ENCODE measurements at places on chromosomes 13 and 19.
A peak's percentile ranks its signal among the peaks of the same experiment; 100 is the strongest.

GRCh38 chr13:112961457-112962369, 7.3 kb upstream of the MCF2L start:
- DNase-seq, result no peak

- peak; percentile 12 for DNase-seq
Measured at GRCh38 chr13:32001154-32001768, 30.3 kb upstream of the FRY start.

GRCh38 chr19:10195199-10195519, 406 bp upstream of the DNMT1 start:
- no peak for DNase-seq

DNA sequence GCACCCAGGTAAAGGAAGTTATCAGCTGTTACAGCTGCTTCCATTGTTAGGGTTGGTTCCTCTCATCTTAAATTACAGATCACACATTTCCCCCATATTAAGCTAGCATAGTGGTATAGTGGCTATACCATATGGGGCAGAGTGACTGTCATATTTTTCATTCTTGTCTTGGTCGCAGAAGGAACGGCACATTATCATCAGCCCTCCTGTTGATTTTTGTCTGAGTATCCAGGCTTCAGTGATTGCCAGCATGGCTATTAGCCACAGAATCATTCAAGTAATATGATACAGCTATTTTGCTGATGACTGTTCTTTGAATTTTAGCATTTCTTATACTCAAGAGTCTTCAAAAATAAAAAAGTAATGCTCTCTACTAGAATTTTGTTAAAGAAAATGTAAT, 240.9 kb downstream of the LIG4 start:
- DNase-seq, result no peak

- DNase-seq, result no peak
Measured at GRCh38 chr13:80560609-80561008, 219.7 kb upstream of the SPRY2 start.

DNA sequence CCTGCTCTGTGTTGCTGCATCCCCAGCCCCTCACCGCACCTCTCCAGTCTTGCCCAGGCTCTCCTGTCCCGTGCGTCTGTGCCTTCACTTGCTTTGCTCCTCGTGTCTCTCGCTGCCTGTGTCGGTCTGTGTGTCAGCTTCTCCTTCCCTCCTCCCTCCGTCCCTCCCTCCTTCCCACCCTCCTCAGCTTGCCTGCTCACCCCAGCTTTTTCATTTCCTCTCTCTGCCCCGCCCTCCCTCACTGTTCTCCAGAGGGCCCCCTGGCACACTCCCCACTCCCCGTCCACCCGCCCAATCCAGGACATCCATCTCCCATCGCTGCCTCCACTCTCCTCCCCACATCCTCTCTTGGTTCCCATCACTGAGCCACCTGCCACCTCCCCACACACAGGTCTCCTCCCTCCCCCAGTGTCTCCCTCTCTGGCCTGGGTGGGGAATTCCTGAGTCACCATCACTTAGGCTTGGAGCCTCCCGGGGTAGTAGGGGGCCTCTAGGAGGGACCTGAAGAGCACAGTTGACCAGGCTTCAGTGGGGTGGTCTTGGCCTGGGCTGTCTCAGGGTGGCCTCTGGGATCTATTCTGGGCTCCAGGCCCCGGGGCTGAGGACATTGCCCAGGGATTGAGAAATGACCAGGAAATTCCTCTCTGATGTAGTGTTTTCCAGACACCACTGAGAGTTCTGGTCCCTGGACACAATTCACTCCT, at the start of gene PTGIR:
Gene PTGIR, minus strand, starts transcription at position 132 of the 704 bp plus-strand sequence. CDS start 864 bp downstream, outside the sequence.
- DNase-seq, result no peak

DNA sequence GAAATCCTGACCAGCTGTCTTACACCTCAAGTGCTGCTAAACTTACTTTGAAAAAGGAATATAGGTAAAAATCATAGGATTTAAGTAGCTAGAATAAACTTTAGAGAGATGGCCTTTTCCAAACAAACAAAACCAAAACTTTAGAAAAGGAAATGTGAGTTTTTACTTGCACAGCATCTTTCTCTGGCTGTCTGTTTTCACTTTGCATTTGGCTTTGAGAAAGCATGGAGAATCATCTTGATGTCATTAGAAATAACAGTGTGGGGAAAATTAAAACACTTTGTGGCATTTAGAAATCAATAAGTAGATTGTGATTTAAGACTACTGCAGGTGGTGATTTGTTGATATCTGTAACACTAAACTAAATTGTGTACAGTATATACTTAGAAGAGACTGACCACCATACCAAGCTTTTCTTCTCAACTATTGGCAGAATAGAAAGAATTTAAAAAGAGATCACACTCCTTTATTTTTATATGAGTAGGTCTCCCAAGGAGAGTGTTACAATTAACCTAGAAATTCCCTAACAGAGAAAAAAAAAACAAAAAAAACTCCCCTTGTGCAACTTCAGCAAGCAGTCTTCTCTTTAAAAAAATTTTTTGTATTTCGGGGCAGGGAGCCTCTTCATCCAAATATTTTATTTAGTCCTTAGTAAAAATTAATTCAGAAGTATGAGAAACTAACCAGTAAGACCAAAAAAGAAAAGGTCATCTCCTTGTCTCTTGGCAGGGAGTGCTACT, 6.1 kb downstream of the WDFY2 start:
- DNase-seq, result no peak

DNA sequence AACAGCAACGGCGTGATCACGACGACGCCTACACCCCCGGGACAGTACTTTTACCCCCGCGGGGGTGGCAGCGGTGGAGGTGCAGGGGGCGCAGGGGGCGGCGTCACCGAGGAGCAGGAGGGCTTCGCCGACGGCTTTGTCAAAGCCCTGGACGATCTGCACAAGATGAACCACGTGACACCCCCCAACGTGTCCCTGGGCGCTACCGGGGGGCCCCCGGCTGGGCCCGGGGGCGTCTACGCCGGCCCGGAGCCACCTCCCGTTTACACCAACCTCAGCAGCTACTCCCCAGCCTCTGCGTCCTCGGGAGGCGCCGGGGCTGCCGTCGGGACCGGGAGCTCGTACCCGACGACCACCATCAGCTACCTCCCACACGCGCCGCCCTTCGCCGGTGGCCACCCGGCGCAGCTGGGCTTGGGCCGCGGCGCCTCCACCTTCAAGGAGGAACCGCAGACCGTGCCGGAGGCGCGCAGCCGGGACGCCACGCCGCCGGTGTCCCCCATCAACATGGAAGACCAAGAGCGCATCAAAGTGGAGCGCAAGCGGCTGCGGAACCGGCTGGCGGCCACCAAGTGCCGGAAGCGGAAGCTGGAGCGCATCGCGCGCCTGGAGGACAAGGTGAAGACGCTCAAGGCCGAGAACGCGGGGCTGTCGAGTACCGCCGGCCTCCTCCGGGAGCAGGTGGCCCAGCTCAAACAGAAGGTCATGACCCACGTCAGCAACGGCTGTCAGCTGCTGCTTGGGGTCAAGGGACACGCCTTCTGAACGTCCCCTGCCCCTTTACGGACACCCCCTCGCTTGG, 966 bp downstream of the JUNB start:
- peak; percentile 44 for DNase-seq

DNA sequence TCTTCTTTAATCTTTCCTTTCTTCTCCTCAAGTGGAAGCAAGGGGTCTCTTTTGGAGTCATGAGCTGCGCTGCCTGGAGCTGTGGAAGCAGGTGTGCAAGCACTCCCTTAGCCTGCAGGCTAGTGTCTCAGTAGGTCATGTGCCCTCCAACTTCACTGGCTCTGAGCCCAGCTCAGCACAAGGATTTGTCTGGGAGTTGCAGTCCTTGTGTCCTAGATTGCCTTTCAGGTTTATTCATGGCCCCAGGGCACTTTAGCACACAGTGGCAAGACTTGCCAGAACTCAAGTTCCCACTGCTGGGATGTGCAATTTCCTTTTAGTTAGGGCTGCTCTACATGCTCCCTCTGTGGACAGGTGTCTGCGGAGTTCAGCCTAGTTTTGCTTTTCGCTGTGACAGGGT, 211.7 kb downstream of the LIG4 start:
- DNase-seq, result no peak

DNA sequence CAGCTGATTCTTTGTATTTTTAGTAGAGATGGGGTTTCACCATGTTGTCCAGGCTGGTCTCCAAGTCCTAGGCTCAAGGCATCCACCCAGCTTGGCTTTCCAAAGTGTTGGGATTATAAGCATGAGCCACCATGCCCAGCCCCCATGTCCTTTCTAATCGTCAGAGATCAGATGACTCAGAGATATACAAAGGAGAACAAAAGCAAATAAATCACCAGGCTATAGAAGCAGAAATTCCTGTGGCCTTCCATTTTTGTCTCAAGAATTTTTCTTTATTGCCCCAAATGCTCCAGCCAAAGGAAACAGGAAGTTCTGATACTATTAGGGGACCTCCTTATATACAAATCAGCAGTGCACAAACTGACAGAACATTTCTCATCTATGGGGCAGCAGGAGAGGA, 207.8 kb downstream of the RFC3 start:
- peak; percentile 35 for DNase-seq

- no peak for DNase-seq
Measured at GRCh38 chr19:41808663-41809566, 12.5 kb downstream of the CEACAM3 start.

DNA sequence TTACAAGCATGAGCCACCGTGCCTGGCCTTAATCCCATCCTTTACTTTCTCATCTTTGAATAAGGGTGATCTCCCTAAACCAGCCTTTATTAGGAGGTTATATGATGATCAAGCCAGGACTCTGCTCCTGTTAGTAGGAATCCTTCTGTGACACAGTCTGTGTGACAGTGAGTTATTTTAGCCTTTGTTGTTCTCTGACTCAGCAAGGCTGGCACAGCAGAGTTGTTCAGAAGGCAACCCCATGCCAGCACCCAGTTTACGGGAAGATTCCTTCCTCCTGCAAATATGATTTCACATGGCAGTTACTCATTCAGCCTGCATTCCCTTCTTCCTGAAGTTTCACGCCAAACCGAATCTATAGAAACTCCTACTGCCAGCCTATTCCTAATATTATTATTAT, 10.5 kb upstream of the MIER2 start:
- DNase-seq, result peak; percentile 5

GRCh38 chr13:99367663-99368448, 60.7 kb upstream of the GPR183 start:
- DNase-seq, result no peak

DNA sequence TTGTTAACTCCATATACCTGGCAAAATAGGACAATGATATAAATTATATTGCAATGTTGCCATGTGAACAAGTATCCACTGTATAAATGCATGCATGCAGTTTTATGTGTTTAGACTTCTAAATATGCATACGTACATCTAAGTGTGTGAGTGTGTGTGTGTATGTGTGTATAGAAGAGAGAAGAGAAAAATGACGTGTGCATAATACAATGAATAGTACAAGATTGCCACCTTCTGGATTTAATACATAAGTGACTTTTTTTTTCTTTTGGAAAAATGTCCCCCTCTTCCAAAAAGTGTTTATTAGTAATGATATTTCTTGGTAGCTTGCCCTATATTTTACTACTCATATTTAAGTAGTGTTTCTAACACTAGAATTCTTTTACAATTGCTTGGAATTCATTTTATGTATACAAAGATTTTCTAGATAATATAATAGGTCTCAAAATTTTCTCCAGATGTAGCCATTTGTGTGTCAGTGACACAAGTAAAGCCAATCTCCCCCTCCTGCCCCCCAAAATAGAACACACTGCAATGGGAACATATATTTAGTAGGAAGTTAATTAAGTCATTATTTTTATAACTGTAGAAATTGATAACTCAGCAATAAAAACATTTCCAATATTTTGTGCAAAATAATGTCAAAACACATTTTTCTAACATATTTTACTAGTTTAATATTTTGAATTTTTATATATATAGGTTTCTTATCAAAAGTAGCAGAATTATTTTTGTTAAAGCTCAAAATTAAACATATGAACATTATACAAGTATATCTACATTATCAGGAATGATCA, 783.3 kb upstream of the ATXN8OS start:
- DNase-seq, result peak; percentile 7

DNA sequence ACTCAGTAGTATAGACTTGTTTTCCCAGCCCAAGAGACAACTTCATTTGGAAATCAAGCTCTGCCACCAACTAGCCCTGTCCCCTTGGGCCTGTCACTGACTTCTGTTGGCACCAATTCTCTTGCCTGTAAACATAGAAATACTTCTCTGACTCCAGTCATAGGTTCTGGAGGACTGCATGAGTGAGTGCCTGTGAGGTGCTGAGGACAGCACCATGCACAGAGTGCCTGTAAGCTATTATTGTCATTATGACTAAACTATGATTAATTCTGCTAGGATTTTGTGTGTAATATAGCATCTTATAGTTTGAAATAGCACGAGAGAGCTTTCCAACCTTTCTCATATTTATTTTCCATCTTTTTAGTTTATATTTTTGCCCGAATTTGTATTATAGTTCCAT, 247.9 kb downstream of the MYO16 start:
- no peak for DNase-seq

- DNase-seq, result no peak
Measured at GRCh38 chr13:102325321-102325720, 76.5 kb downstream of the FGF14 start.

DNA sequence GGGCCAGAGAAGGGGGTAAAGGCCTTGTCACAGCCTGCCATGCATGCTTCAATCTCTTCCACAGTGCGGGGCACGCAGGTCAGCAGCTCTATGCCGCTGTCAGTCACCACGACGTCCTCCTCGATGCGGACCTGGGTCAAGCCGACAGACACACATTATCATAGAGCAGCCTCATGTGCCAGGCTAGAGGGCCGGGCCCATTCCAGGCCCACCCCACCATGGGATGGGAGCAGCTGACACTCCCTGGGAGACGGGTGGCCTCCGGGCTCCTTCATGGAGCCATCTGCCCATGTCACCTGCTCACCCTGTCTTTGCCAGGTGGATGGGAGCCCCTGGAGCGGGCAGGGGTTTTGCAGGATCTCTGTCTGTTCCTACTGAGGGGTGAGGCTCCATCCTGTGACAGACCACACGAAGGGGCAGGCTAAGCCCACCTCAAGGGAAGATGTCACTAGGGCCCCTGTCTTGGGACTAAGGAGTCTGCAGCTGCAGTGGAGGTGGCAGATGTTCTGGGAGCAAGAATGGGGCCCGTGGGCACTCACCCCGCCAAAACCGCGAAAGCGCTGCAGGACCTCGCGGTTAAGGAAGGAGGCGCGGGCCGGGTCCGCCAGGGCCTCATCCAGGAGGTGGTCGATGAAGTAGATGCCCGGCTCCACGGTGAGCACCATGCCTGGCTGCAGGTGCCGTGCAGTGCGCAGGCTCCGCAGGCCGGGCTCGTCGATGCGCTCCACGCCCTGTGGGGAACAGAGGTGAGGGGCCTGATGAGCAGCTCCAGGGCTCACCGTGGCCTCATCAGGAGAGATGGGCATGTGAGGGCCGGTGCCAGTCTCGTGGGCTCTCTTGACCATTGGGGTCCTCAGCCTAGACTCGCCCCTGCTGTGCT, 14.1 kb downstream of the CEBPG start:
- no peak for DNase-seq

DNA sequence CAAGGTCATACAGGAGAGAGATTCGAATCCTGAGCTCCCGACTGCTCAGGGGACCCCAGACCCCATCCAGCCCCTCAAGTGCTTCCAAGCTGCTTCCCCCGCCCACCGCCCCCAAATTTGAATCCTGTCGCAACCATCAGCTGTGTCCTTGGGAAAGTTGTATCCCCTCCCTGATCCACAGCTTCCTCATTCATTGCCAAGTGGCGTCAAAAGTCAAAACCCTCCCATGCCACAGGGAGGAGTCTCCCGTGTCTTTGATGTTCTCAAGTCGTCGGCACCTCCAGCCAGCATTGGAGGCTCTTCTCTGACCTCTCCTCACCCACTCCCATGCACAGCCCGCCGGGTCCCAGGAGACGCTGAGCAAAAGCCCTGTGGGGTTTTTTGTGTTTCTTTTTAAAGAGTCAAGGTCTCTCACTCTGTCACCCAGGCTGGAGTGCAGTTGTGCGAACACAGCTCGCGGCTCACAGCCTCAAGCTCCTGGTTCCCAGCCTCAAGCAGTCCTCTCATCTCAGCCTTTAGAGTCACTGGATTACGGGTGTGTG, 2.8 kb upstream of the IFI30 start:
- no peak for DNase-seq

GRCh38 chr13:73450583-73450982, 391.8 kb downstream of the KLF5 start:
- no peak for DNase-seq
